Colonic mucosa (tissue), 4 donors: ENCODE measurements at places on chromosomes 16 and 17. TPM values are rescaled to one million over a fixed set of nuclear protein-coding genes. Genes with fewer than 3 reads are reported as not detected.

GRCh38 chr16:66093191-66093590 is 273.3 kb upstream of the CDH5 start:
- DNase-seq, result no peak

DNA sequence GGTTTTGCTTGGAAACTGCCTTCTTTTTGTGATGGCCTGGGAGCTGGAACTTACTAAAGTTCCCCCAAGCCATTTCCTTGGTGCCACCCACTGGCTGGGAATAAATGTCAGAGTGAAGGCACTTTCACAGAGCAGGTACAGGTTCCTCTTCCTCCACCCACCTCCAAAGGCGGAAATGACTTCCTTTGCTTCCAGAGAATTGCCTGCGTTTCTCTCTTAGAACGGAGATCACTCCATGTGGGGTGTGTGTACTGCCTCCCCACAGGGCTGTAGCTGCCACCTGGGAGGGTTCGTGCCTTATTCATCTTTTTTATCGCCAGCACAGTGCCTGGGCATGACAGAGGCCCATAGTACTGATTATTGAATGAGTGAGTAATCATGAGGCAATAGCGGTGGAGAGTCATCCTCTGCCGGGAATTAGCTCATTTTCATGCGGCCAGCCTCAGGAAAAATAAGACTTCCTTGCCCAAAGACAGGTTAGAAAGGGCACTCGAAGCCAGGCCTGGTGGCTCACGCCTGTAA is 32.2 kb upstream of the HAS3 start:
- DNase-seq, result no peak

- DNase-seq, result no peak
Measured at GRCh38 chr17:27782791-27783206, 17.5 kb downstream of the NOS2 start.

DNA sequence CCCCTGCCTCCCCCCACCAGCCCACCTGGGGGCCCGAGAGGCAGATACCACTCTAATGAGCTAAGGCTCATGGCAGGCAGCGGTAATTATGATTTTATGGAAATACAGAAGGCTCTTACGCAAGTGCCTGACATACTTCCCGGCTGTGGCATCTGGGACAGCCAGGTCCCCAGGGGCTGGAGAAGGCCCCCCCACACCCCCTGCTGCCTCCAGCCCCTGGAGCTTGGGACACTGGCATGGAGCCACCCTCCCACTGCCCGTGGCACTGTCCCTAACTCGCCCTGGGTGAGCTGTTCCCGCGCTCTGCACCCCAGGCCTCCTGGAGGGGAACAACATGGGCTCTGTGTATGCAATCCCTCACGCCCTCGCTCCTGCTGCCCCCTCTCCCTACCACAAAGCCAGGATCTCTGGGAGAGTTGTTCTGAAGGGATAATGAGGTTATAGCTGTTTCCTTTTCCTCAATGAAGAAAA is 5.4 kb upstream of the STAC2 start:
- DNase-seq, result no peak

GRCh38 chr16:88956546-88957432 is 20.2 kb downstream of the CBFA2T3 start:
- no peak for DNase-seq

DNA sequence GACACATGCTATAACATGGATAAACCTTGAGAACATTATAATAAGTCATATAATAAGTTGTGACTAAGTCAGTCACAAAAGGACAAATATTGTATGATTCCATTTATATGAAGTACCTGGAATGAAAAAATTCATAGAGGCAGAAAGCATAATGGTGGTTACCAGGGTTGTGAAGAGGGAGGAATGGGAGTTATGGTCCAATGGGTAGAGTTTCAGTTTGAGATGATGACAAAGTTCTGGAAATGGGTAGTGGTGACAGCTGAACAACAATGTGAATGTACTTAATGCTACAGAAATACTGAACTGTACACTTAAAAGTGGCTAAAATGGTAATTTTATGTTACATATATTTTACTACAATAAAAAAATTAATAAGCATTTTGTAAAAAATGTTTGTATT is 49.7 kb downstream of the MYO1D start:
- DNase-seq, result no peak

GRCh38 chr16:72285728-72286127 is 113.8 kb upstream of the PMFBP1 start:
- no peak for DNase-seq

GRCh38 chr16:50161950-50162349 is 8.8 kb downstream of the TENT4B start:
- DNase-seq, result no peak

DNA sequence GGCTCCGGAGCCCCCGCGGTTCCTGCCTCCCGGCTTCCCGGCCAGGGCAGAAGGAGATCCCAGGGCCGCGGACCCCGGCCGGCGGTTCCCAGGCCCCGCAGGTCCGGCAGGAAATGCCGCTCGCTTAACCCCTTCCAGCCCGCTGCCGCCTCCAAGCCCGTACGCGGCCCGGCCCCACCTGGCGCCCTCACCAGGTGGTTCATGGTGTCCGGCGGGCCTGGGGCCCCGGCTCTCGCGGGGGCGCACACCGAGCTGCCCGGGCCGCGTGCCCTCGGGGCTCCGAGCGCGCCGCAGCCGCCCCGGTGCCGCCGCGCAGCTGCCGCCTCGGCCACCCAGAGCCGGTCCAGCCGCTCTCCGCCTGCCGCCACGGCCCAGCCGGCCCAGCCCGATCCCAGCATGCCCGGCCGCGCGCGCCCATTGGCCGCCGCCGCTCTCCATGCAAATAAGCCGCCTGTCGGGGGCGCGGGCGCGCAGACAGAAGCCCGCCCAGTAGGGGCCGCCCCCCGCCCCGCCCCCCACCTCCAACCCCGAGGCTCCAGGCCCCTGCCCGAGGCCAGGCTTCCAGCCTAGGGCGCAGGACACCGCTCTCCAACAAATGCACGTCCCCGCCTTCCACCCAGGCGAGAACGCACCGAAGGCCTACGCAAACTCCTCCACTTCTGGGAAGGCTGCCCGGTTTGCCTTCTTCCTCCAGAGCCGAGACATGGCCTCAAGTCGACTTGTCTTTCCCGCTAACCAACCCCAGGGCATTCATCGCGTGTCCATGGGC is at the start of gene BCAR1:
BCAR1 (minus strand) TSS at position 345 of the 769 bp plus-strand sequence; CDS start at position 203, 142 bp downstream.
- DNase-seq, result peak; percentile 91

DNA sequence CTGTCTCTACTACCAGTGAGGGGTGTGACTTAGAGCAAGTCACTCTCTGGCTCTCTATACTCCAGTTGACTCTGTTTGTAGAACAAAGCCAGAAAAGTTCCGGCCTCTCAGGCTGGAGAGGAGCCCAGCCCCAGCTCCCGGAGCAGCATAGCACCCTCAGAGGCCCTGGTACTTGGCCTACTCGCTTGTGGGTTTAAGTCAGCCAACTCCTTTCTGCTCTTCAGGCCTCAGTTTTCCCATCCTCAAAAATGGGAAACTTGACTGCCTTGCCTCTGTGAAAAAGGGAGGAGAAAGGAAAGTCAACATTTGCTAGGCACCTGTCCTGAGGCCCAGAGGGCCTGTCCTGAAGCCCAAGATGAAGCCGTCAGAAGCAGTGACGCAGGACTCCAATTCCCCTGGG is 1.1 kb downstream of the CHST6 start:
- DNase-seq, result no peak

- no peak for DNase-seq
Measured at GRCh38 chr17:67652433-67652832, 65.3 kb upstream of the NOL11 start.

DNA sequence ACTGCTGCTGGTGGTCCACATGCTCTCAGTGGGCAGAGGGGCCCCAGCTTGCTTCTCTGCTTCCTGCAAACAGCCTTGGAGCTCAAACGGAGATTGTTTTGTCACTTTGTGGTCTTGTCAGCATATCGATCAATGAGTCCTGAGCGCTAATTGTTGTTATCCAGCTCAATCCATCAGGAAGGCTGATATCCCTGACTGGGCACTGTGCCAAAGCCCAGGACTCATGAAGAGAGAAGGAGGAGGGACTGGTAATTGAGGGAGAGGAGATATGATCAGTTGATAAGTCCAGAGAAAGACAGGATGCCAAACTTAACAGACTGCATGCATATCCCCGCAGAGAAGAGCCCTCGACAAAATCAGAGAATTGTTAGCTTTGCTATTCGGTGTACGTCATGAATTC is 58.6 kb upstream of the DNAH9 start:
- peak; percentile 7 for DNase-seq

The KRT24 gene
- 0.57 TPM for total RNA-seq

The GAST gene
- total RNA-seq, result not detected

The PPL gene
- total RNA-seq, result 11.5 TPM

The KRTAP17-1 gene
- total RNA-seq, result not detected

The GPR139 gene
- total RNA-seq, result not detected

The CCDC200 gene
- total RNA-seq, result not detected
